ENCODE measurements at places on chromosomes 6 and 20.

- DNase-seq: no peak
Observed at GRCh38 chr6:44800784-44801592, 413.5 kb downstream of the CDC5L start.

- no peak for DNase-seq
Observed at GRCh38 chr20:24411003-24411833, 58.2 kb upstream of the SYNDIG1 start.

DNA sequence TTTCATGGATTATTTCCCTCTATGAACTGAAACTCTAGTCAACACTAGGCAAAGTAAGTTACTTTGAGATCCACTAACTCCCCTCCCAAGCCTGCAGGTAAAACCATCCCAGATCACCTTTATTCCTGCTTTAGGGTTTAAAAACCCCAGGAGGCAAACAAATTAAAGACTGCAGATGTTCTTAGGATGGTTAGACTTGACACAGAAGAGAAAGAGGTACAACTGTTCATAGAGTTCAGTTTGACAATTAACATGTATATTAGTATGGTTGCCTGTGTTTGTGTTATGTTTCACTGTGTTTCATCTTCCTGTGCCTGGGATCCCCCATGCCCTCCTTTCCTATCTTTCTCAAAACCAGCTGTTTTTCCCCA lies 53.5 kb downstream of the RREB1 start:
- DNase-seq: no peak

DNA sequence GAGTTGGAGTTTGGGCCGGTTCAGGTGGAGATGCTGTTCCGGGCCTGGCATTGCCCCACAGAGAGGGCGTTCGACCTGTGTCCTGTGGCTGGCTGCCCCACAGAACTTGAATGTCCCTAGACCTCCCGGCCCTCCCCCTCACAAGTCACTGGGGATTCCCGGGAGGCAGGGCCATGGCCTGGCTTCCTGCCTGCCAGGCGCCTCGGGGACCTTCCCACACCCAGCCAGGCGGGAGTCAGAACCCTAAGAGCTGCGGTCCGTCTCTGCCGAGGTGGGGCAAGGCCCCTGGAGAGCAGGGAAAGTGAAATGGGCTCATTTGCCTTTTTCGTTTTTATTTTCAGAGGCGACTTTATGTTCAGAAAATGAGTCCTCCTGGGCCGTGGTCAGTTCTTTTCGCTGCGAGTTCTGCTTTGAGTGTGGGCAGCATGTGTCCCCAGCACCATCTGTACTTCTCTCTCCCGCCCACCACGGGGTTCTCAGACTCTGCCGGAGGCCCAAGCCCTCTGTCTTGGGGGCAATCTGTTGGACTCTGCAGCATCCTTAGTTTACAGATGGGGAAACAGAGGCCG lies 8.5 kb downstream of the RBM38 start:
- DNase-seq: no peak

DNA sequence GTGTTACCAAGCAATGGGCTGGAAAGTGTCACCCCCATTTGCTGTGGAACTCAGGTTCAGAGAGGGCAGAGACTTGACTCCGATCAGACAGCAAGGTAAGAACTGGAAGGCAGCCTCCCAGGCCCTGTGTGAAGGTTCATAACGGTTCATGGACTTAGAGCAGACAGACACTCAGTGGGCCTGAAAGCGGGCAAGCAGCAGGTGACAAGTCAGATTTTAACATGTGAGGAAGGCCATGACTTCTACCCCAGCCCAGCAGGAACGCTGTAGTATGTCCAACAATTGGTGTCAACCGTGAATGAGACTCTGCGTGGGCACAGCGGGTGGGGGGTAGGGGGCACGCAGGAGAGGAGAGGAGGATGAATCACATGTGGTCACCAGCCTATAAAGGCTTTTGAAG lies 217.6 kb upstream of the SNX9 start:
- no peak for DNase-seq

DNA sequence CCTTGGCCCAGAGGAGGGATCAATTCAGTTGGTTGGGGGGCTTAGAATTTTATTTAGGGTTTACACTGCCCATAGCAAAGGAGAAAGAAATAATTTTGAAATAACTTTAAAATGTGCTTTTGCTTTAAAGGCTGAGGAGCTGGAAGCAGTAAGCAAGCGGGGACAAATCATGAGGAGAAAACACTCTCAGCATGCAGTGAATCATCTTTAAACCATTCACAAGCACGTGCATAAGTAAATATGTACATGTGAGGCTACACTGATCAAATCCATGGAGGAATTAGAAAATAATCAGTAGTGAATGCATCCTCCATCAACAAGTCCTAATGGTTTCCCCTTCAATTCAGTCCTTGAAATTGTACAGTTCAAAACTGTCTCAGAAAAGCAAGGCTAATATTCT lies 181.0 kb downstream of the MTFR2 start:
- no peak for DNase-seq

- DNase-seq: no peak
Observed at GRCh38 chr20:25054096-25054820, 3.7 kb downstream of the ACSS1 start.

DNA sequence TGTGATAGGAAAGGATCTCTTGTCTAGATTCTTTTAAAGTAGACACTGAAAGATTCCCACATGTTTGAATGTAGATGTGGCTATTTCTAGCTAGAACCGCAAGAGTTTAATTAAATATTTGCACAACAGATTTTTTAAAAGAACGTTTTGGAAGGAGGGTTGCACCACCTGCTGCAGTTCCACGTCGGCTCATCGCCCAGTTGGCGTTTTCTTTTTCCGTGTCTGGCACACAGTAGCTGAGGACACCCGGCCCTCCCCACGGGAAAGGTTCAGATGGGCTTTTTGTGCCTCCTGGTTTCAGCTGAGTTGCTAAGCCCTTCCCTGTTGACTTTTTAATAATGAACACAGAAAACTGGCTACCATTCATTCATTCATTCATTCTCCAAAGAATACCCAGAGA lies 41.8 kb upstream of the DOK5 start:
- DNase-seq: no peak

DNA sequence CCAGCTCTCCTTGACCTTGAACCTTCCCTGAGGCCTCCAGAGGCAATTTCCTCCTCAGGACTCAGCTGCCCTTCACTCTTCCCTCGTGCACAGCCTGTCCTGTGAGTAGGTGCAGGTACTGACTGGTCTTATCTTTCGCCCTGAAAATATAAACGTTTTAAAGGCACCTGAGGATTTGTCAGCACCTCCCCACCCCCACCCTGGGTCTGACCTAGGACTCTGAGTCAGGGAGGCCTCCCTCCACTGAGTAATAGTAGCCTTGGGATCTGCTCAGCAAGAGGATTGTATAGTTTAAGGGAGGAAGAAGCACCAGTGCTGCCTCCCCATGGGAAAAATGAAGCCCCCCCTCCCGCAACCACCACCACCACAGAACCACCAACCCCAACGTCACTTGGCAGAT lies 54.6 kb downstream of the PPARD start:
- DNase-seq: no peak

DNA sequence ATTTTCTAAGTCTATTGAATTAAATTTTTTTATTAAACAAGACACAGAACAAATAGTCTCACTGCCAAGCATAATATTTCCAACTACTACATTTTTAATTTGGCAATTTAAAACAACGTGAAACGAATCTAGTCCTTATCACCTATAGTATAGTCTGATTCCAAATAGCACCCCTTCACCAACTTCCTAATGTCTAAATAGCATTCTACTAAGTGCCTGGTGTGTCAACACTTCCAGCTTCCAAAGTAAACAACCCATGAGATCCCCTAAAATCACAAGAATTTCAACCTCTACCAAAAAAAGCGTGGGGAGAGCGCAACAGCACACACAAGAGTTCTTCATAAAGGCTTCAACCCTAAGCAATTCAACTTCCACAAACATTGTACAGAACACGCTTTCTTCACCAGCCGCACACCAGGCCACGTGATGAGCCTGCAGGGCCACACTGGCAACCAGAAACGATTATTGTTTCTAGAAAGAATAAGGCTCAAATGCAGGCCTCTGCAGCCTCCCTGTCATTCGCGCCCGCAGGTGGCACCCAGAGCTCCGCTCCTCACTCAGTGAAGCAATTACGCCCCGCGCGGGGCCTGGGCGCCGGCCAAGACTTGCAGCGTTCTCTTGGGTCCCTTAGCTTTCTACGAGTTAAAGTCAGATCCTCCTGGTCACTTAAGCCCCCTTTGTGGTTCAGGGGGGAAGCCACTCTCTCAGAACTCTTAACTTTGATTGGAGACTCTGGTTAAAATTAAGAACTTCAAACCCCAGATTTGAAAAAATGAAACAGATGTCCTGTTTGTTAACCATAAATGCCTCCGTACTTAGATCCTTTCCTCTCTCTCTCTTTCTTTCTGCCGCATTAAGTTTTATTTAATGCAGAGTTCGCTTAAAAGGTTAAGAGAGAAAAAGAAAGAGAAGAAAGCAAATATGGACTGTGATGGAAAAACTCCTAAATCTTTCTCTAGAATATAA lies 18.3 kb downstream of the SIM1 start:
- no peak for DNase-seq

DNA sequence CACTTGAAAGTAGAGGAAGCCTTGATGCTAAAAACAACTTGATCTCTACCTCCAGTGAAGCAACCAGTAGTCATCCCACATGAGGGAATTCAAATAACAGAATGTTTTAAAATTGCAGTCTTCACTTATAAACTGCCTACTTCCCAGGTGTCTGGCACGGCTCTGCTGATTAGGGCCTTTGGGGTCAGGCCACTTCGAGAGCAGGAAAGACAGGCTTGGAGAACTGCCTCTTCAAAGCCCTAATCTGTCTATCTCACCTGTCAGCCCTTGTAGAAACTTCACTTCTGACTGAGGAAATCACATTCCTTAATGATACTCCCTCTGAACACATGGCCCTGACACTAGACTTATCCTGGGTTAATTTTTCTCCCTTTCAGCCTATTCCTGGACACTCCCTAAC lies 458.6 kb downstream of the TENT5A start:
- DNase-seq: no peak

All from 8988T (cell line).